ENCODE measurements at places on chromosomes 11 and 22.

- DNase-seq = no peak
These were observed 9.9 kb downstream of the SYT9 start for GRCh38 chr11:7261578-7261977.

DNA sequence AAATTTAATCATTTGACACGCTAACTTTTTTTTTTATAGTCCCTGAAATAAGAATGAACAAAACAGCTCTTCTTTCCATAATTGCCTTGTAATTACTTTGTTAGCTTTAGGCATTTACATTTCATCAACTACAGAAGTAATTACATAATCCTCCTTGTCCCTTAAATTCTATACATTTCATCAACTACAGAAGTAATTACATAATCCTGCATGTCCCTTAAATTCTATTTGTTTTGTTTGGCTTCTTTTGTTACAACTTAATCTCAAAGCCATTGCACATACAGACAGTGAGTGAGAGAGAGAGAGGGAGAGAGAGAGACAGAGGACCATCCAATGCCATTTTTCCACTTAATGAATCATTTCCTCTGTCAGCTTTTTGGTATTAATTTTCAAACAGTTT lies 873.2 kb downstream of the METTL15 start:
- DNase-seq = no peak

- no peak for DNase-seq
These were observed 738.7 kb upstream of the ANO3 start for GRCh38 chr11:25593221-25593620.

DNA sequence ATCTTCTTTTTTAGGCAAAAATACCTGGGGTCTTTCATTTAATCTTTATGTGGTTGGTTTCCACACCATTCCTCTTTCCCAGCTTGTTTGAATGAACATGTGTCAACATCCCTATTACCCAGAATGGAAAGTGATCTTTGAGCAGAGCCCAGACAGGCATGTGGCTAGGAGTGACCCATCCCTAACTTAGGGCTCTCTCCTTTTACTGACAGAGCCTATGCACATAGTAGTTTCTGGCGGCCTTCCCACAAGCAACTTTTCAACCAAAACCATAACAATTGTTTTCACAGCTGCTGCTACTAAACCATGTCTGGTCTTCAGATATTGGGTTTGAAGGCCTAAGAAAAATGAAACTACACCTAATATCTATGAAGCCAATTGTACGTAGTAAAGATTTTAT lies 107.5 kb downstream of the TENM4 start:
- no peak for DNase-seq

GRCh38 chr11:20360650-20361049 lies 2.9 kb upstream of the HTATIP2 start:
- peak; percentile 50 for DNase-seq

GRCh38 chr22:37519268-37520195 lies at the start of gene CARD10:
Gene CARD10, minus strand, starts transcription at chr22:37519415. Its CDS starts 215 bp downstream, at chr22:37519200.
- DNase-seq = no peak

GRCh38 chr11:79108851-79109250 lies 332.0 kb downstream of the TENM4 start:
- DNase-seq = no peak

DNA sequence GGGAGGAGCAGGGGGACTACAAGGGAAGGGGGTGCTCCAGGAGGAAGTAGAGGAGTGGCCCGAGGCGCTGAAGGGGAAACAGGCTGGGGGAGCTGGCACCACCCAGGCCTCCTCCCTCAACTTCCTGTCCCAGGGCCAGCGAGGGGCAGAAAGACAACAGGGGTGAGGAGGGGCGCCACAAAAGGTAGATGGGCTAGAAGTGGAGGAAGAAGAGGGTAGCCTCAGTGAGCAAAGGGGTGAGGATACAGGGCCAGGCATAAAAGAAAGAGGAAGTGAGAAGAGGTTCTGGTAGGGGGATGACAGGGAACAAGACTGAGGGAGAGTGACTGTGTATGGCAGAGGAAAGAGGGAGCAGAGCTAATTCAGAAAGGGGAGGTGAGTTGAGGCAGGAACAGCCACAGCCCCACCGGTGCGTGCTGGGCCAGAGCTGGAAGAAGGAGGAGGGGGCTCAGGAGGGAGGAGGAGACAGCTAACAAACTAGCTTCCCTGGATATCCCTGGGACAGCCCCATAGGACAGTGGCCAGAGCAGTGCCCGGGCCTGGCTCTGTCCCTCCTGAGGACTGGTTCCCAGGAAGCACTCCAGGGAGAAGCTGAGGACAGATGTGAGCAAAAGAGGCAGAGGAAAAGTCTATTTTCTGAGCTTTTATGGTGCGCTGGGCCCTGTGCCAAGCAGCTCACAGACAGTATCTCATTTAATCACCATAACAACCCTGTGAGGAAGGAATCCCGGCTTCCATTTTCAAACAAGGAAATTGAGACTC lies 8.5 kb downstream of the DCHS1 start:
- no peak for DNase-seq

- no peak for DNase-seq
These were observed 96.0 kb downstream of the PARVA start for GRCh38 chr11:12473381-12473780.

GRCh38 chr11:104106136-104106754 lies 57.7 kb downstream of the PDGFD start:
- no peak for DNase-seq

DNA sequence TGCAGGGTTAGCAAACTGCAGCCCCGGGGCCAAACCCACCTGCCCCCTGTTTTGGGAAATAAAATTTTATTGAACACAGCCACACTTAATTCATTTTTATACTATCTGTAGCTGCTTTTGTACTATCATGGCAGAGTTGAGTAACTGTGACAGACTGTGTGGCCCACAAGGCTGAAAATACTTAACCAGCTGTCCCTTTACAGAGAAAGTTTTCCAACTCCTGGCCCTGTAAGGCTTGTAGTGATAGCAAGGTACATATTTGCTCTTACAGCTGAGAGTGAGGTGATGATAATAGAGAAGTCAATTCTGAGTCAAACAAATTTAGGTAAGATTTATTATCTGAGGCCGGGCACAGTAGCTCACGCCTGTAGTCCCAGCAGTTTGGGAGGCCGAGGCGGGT lies 87.4 kb upstream of the SLC6A5 start:
- no peak for DNase-seq

DNA sequence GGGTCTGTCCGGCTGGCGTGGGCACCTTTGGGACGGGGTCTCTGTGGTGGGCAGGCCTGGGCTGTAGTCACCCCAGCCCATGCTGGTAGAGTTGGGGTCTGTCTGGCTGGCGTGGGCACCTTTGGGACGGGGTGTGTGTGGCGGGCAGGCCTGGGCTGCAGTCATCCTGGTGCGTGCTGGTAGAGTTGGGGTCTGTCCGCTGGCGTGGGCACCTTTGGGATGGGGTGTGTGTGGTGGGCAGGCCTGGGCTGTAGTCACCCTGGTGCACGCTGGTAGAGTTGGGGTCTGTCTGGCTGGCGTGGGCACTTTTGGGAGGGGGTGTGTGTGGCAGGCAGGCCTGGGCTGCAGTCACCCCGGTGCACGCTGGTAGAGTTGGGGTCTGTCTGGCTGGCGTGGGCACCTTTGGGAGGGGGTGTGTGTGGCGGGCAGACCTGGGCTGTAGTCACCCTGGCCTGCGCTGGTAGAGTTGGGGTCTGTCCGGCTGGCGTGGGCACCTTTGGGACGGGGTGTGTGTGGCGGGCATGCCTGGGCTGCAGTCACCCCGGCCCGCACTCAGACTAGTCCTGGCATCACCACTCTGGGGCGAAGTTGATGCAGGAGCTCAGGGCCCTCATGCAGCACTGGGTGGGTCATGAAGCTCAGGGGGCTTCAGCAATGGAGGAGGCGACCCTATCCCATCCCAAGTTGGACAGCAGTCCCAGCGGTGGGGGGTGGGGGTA lies 19.3 kb downstream of the PRR33 start:
- DNase-seq = no peak

DNA sequence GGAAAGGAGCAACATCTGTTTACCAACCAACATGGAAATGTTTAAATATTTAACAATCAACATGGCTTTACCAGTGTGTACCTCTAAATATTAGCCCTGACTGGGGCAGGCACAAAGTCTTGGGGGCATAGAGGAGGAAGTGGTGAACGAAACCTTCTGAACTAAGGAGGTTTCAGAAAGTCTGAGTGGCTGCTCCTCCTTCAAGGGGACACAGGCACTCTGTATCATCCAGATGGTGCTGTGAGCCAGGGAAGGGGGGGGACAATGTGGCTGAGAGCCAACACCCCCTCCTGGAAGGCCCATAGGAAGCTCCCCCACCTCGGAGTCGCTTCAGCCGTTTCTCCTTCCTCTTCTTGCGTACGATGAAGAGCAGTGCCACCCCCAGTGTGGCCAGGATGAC lies 107.7 kb downstream of the CEP164 start:
- DNase-seq = no peak

GRCh38 chr11:73734993-73735392 lies 25.9 kb downstream of the RAB6A start:
- DNase-seq = no peak

DNA sequence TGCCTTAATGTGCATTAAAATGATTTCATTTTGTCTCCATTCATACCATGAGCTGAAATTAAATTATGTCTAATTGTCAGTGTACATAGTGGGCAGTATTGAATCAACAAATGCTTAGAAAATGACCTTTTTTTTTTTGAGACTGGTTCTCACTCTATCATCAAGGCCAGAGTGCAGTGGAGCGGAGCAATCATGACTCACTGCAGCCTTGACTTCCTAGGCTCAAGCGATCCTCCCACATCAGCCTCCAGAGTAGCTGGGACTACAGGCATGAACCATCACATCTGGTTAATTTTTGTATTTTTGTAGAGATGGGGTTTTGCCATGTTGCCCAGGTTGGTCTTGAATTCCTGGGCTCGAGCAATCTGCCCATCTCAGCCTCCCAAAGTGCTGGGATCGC lies 117.0 kb upstream of the BLID start:
- peak; percentile 40 for DNase-seq

DNA sequence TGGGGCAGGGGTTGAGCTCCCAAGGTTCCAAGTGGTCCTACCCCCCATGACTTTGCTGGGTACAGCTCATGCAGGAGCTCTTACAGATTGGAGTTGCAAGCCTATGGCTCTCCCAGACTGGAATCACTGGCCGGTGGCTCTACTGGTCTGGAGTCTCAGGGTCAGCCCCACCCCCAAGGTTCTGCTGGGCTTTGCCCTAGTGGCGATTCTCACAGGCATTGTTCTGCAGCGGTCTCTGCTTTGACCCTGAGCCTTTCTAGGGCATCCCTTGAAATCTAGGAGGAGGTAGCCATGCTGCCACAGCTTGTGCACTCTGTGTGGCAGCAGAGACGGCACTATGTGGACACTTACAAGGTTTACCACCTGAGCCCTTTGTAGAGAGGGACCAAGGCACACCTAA lies 49.3 kb upstream of the HMGXB4 start:
- DNase-seq = no peak

DNA sequence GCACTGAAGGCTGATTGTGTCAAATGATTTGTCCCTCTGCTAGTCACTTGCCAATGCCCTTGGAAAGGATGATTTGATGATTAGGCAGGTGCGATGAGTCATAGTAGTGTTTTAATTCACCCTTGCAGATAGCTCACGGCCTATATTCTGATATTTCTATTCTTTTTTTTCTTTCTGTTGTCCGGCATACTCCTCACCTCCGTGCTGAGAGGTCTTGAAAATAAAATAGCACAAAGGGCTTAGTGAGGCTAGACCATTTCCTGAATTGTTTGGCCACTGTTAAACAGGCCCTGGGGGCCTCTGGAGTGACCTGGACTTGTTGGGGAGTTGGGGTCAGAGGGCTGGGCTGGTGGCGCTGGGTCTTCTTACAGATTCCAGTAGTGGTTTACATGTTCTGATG lies 99.8 kb downstream of the ZBTB16 start:
- DNase-seq = no peak

GRCh38 chr11:66720223-66720898 lies 8.7 kb downstream of the SPTBN2 start:
- DNase-seq = no peak

GRCh38 chr11:115042002-115042401 lies 363.7 kb downstream of the NXPE2 start:
- no peak for DNase-seq

- DNase-seq = peak; percentile 78
These were observed 114.9 kb downstream of the NAV2 start for GRCh38 chr11:19827399-19828135.

GRCh38 chr11:57434640-57435546 lies 8.0 kb upstream of the SLC43A3 start:
- peak; percentile 95 for DNase-seq

DNA sequence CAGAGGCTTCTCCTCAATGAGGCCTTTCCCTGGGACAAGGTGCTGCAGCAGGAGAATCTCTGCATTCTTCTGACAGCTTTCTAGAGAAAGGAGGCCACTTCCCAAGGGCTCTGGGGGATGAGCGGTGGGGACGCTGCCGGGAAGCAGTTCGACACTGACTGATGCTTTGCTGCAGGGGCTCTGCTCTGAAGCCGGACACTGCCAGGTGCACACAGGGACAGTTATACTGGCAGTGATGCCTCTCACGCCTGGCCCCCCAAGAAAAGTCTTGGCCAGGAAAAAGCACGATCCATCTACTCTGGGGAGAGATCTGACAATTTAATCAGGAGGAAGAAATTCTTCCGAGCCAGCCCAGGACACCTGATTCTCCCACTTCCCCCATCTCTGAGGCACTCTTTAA lies 456.9 kb downstream of the OPCML start:
- no peak for DNase-seq

DNA sequence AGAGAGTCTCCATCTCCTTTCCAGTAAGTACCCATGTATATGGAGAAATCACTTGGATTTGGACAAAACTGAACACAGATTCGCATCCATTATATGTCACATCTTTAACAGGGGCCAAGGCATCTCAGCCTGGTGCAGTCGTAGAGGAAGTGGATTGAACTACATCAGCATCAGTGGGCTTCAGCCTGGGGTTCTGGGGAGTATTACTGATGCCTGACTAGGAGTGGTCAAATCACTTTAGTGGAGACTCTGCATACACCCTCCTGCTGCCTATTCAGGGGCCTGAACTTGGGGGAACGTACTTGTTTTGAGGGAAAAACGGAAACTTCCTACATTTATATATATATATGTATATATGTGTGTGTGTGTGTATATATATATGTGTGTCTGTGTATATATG lies 72.8 kb downstream of the GAB4 start:
- DNase-seq = no peak

- no peak for DNase-seq
These were observed 42.6 kb downstream of the ACER3 start for GRCh38 chr11:76903325-76903724.

GRCh38 chr22:48860557-48860956 lies 967.1 kb downstream of the BRD1 start:
- DNase-seq = no peak

DNA sequence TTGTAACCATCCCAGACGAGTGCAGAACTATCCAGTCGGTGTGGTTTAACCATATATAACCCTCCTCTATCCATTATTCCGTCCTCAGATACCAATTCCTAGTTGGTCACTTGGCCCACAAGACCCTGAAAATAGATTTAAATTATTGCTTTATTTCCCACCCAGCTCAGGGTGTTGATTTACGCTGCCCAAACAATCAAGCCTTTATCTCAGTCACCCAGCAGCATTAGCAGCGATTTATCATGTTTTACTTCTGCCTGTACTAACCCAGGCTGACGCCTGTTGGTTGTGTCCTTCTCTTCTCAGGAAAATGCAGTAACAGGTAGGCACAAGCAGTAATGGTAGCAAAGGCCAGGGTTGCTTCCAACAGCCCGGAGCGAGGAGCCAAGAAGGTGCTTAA lies 81.2 kb downstream of the DSCAML1 start:
- no peak for DNase-seq

- DNase-seq = peak; percentile 85
These were observed 251.2 kb downstream of the ETS1 start for GRCh38 chr11:128336203-128336602.

All from NCI-H226 (cell line).